Activated CD4-positive, alpha-beta T cell treated with anti-CD3 and anti-CD28 coated beads, Interleukin-10, Interleukin-2, amounts not matched to agents 100 ng/mL and 50 ng/mL, durations not matched to agents 16 hours and 8 hours (primary cell): ENCODE measurements at places on chromosomes 5 and 9.
A peak's percentile ranks its signal among the peaks of the same experiment; 100 is the strongest.

- DNase-seq, result no peak
Measured at GRCh38 chr5:38039826-38040225, 200.0 kb upstream of the GDNF start.

DNA sequence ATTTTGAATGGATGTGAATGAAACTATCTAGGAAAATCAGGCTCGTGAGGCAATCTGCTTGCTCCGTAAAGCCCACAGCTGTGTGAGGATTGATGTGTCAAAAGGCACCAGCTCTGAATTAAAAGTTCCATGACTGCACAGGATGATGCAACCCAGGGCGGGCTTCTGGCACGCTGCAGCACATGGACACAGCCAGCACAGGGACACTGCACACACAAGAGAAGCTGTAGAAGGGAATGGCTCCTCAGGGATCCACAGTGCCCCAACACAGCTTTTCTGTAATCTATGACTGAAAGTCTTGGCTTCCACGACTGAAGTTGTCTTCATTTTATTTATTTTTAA is 151.0 kb downstream of the GCNT1 start:
- DNase-seq, result no peak

DNA sequence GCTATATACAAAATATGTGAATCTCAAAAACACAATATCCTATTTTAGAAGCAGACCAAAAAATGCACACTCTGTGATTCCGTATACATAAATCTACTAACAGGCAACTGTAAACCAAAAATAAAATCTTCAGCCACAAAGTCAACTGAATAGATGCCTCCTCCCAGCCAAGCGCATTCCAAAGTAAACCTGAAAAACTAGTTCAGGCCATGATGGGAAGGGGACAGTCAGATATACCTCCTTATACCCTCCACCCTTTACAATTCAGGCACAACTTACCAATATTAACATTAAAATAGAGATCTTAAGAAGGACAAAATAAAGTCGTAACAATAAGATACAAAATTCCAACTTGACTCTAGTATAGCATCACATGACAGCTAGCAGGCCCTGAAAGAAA is 1604.5 kb upstream of the NUDT12 start:
- DNase-seq, result no peak

DNA sequence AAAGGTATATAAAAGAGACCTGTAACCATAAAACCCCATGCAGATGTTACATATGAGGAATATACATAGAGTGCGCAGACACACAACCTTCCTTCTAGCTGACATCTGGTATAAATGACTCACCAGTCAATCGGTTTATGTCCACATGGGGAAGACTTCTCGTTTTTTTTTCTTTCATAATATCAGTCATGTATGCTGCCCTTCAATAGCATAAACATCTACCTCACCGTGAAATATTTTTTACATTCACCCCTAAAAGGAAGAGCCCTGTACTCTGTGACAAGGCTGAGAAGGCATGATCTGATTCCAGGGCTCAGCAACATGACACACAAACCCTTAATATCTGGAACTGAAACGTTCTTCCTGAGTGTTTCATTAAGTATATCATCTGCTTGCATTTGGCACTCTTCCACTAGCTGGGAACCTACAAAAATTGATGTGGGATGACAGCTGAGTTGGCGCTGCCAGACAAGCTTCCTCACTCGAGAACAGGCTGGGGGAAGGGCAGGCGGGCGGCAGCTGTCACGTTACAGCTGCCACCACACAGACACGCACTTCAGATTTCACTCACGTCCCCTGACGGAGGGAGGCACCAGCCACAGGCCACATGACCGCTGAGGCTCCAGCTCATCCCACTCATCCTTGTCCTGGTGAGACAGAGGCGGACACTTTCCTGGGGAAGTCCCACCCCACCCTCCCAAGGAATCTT is 74.2 kb downstream of the SHB start:
- peak; percentile 84 for DNase-seq

DNA sequence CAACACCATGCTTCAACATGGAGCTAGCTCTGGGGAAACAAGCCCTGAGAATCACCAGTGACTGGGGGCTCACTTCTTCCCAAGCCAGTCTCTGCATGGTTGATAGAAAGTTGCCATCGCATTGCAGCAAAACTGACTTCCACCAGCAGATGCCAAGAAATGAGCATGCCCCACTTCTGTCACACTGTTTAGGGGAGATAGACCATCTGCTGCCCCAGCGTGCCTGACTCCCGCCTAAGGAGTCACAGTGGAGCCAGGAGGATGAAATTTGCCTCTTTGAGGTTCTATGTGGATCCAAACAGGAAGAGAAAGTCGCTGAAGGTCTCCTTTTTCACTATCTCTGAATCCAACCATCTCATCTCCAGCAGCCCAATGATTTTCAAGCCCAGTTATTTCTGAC is 116.7 kb upstream of the SLIT3 start:
- DNase-seq, result no peak

GRCh38 chr5:875931-876330 is 16.7 kb downstream of the BRD9 start:
- no peak for DNase-seq
